ENCODE measurements at places on chromosomes 2 and 18. TPM values are rescaled to one million over a fixed set of nuclear protein-coding genes. Genes with fewer than 3 reads are reported as not detected.

DNA sequence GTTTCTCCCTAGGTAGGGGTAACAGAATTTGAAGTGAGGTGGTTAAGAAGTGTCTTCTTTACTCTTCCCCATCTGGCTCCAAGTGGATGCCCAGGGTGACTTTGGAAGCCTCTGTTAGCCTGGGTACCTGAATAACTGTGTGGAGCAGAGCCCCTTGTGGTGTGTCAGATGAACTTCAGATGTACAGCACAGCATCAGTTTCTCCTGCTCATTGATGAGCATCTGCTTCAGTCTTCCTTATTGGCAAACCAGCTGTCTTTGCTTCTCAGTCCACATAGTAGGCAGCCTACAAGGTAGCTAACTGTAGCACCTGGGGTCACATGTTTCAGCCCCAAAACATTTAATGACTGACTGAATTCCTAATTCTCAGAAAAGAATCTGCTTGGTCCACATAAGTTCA, 56.2 kb upstream of the ATP8B1 start:
- H3K4me1 ChIP-seq = no peaks in the 10 kb centered on the region
- H3K27ac ChIP-seq = no peak overlapping the region
- DNase-seq = peak; percentile 25
- no peak overlapping the region for H3K4me3 ChIP-seq

GRCh38 chr18:52682260-52682659, 342.3 kb downstream of the DCC start:
- no peak overlapping the region for H3K27ac ChIP-seq
- no peak overlapping the region for H3K4me3 ChIP-seq
- no peak for DNase-seq
- H3K4me1 ChIP-seq = no peaks in the 10 kb centered on the region

DNA sequence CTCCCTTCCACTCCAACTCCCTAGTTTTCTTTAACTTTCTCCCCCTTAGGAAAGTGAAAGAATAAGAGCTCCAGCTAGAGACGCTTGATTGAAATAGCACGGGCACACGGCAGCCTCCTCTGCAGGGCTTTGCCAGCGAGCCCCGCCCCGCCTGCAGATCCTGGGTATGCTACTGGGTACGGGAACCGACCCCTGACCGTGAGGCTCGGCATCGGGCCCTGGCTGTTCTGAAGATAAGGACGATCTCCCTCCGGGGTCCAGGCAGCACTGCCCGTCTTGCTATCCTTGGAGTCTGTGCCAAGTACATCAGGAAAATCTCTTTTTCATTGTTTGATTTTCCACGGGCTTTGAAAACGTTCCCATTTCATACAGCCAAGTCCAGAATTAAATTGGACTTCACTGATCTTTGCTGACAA, 284.5 kb downstream of the MTX2 start:
- H3K27me3 ChIP-seq = peaks cover 45% of the 10 kb centered on the region
- no peaks in the 10 kb centered on the region for H3K36me3 ChIP-seq
- no peak overlapping the region for H3K27ac ChIP-seq
- DNase-seq = peak; percentile 49
- H3K4me3 ChIP-seq = peak overlapping the region; percentile 77

DNA sequence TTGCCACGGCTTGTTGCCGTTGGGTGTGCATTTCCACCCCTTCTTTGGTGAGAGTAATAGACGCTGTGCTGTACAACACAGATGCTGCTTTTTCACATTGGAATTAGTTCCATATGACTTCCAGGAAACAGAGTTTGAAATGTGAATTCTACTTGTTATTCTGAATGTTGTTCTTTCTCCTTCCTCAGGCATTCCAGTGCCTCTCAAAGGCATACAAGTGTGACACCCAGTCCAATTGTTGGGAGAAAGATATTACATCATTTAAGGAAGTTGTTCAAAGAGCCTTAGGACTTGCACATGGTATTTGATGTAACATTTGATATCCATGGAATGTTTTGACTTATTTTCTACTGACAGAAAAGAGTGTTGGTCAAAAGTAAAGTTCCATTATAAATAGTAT, 134.4 kb upstream of the LTBP1 start:
- peaks cover 50% of the 10 kb centered on the region for H3K36me3 ChIP-seq
- H3K27ac ChIP-seq = no peak overlapping the region
- H3K4me3 ChIP-seq = no peak overlapping the region
- no peaks in the 10 kb centered on the region for H3K27me3 ChIP-seq
- no peaks in the 10 kb centered on the region for H3K4me1 ChIP-seq
- DNase-seq = no peak

DNA sequence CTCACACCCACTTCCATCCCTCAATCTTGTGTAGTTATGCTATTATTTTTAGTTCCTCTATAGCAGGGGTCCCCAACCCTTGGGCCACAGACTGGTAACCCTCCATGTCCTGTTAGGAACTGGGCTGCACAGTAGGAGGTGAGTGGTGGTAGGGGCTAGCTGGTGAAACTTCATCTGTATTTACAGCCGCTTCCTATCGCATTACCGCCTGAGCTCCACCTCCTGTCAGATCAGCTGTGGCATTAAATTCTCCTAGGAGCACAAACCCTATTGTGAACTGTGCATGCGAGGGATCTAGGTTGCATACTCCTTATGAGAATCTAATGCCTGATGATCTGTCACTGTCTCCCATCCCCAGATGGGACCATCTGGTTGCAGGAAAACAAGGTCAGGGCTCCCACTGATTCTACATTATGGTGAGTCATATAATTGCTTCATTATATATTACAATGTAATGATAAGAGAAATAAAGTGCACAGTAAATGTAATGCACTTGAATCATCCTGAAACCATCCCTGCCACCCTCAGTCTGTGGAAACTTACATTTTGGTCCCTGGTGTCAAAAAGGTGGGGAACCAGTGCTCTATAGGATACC, 1.6 kb upstream of the RAB11FIP5 start:
- H3K36me3 ChIP-seq = no peaks in the 10 kb centered on the region
- H3K4me1 ChIP-seq = peaks cover 18% of the 10 kb centered on the region
- H3K27me3 ChIP-seq = peaks cover 7% of the 10 kb centered on the region
- H3K27ac ChIP-seq = no peak overlapping the region

DNA sequence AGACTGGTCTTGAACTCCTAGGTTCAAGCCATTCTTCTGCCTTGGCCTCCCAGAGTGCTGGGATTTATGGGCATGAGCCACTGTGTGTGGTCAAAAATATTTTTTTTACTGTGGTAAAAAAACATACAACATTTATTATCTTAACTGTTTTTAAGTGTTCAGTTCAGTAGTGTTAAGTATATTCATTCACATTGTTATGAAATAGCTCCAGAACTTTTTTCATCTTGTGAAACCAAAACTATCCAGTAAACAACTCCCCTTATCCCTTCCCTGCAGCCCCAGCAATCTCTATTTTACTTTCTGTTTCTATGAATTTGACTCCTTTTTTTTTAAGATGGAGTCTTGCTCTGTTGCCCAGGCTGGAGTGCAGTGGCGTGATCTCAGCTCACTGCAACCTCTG, 9.3 kb downstream of the RMC1 start:
- H3K4me1 ChIP-seq = peaks cover 11% of the 10 kb centered on the region
- DNase-seq = no peak
- H3K4me3 ChIP-seq = no peak overlapping the region
- H3K36me3 ChIP-seq = peaks cover 27% of the 10 kb centered on the region
- H3K27ac ChIP-seq = peak overlapping the region; percentile 31

DNA sequence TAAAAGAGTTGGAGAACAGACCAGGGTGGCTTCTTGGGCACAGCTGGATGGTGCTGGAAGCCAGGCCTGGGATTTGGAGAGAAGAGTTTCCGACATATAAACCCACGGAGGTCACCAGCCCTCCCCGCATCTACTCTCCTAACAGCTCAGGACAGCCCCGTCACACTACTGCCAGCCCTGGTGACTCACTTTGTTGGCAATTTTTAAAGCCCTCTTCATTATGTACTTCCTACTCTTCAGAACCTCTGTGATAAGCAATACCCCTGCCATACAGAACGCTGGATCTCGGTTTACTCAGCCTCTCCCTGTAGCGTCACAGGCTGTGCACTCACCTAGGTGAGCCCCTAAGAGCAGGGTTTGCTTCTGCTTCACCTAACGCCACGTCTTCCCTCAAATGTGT, 48.1 kb downstream of the ID2 start:
- H3K4me3 ChIP-seq = no peak overlapping the region
- H3K4me1 ChIP-seq = no peaks in the 10 kb centered on the region
- DNase-seq = no peak
- no peak overlapping the region for H3K27ac ChIP-seq
- H3K27me3 ChIP-seq = no peaks in the 10 kb centered on the region

DNA sequence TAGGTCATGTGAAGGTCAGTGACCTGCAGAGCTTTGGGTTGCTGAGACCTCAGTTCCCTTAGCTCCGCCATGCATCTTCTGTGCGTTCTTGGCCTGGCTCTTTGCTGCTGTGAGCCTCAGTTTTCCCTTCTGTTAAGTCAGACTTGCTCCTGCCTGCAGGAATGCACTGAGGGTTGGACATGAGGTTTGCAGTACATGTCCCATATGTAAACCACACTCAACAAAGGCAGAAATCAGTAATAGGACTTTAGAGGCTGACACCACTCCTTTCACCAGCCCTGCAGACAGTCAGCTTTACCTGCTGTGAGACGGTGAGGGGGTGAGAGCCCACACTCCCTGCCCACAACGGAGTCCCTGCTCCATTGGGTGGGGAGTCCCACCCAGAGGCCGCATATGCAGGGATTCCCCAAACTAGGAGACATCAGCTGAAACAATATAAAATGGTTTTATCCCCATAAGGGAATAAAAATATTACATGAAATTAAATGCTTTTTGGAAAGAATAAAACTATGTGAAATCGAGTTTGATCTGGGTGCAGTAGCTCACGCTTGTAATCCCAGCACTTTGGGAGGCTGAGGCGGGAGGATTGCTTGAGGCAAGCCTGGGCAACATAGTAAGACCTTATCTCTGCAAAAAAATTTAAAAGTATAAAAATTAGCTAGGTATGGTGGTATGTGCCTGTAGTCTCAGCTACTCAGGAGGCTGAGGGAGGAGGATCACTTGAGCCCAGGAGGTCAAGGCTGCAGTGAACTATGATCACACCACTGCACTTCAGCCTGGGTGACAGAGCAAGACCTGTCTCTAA, 55.1 kb downstream of the MYO7B start:
- DNase-seq = no peak
- no peak overlapping the region for H3K4me3 ChIP-seq
- H3K36me3 ChIP-seq = no peaks in the 10 kb centered on the region
- no peak overlapping the region for H3K27ac ChIP-seq
- peaks cover 3% of the 10 kb centered on the region for H3K4me1 ChIP-seq

DNA sequence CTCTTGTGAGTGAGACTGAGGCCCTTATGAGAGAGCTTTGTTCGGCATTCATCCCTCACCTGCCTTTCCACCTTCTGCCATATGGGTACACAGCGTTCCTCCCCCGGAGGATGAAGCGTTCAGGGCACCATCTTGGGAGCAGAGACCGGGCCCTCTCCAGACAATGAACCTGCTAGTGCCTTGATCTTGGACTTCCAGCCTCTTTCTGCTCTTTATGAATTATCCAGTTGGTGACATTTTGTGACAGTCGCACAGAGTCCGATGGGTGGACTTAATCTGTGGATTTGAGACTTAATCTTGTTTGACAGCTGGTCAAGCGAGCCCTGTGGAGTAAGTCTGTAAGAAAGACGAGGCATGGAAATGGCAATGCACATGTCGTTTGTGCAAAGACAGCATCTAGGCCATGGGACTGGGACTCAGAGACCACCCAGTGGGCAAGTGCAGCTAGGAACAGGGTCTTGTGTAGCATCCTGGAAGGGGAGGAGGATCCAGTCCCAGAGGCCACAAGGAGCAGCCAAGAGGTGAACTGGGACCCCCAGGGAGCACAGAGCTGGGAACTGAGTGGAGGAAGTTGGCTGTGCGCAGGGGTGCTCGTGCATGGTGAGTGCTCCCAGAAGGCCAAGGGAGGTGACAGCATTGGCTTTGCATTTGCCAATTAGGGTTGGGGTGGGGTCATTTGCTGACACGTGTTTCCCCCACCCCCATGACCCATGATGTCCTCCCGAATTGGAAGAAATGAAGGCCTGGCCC, 69.5 kb upstream of the HDAC4 start:
- H3K4me1 ChIP-seq = no peaks in the 10 kb centered on the region
- no peaks in the 10 kb centered on the region for H3K27me3 ChIP-seq
- H3K4me3 ChIP-seq = no peak overlapping the region

DNA sequence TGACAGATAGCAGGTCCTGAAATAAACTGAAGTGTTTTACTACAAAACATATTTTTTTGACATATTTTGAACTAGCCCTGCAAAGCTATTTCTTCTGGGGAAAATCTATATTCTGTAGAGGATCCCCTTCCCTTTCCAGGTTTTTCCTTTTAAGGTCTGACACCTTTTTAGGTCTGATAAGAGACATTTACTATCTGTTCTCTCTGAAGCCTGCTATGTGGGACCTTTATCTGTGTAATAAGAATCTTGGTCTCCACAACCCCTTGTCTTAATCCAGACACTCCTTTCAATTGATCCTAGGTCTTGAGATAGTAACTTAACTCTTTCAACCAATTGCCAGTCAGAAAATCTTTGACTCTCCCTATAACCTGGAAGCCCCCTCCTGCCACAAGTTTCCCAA, 5.5 kb upstream of the PDK1 start:
- H3K4me3 ChIP-seq = no peak overlapping the region
- no peak for DNase-seq
- H3K27ac ChIP-seq = no peak overlapping the region
- peaks cover 3% of the 10 kb centered on the region for H3K27me3 ChIP-seq

GRCh38 chr18:9647496-9648323, 33.4 kb upstream of the PPP4R1 start:
- H3K27ac ChIP-seq = no peak overlapping the region
- H3K27me3 ChIP-seq = peaks cover 2% of the 10 kb centered on the region
- no peak for DNase-seq
- H3K36me3 ChIP-seq = no peaks in the 10 kb centered on the region

DNA sequence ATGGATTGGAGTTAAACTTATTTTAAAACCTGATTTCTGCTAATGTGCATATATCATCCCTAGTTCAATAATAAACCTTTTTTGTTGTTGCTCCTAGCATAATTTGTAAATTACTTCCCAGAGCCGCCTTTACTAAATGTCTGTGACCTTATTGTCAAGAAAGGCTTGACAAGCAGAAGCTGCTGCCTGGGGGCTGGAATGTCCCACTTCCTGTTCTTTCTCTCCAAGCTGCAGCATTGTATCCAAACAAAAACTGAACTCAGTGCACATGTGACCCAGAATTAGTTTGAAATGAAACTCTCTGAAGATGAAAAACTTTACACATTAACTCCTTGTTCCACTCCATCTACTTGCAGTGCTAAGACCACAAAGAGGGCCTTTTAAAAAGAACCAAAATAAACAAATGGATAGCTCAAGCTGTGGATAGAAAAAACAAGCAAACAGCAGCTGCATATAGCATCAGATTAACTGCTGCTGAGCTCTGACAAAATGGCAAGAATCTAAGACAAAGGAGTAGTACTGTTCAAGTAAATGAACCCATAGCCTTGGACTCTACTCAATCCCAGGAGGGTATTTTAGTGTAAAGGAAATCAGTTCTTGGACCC, 99.8 kb upstream of the NEUROD1 start:
- no peak overlapping the region for H3K4me3 ChIP-seq
- peaks cover 4% of the 10 kb centered on the region for H3K27me3 ChIP-seq
- no peak overlapping the region for H3K27ac ChIP-seq
- no peak for DNase-seq
- H3K4me1 ChIP-seq = no peaks in the 10 kb centered on the region

The ONECUT2 gene
- total RNA-seq = not detected

The GALNT13 gene
- total RNA-seq = 0.32 TPM

The DRC1 gene
- not detected for total RNA-seq

The DSG4 gene
- not detected for total RNA-seq

The MAL gene
- 59.2 TPM for total RNA-seq

The SP3 gene
- 80.5 TPM for total RNA-seq

The LINC00305 gene
- total RNA-seq = not detected

The TMEM163 gene
- not detected for total RNA-seq

The HK2 gene
- 121 TPM for total RNA-seq

The EMILIN1 gene
- 0.63 TPM for total RNA-seq

The UGT1A1 gene
- not detected for total RNA-seq

The NR4A2 gene
- 61.6 TPM for total RNA-seq

Measured in activated CD8-positive, alpha-beta T cell treated with anti-CD3 and anti-CD28 coated beads for 36 hours (primary cell).